ENCODE measurements at places on chromosomes 7 and 10. TPM values are rescaled to one million over a fixed set of nuclear protein-coding genes. Genes with fewer than 3 reads are reported as not detected.

GRCh38 chr7:105296491-105296890, 92.2 kb downstream of the SRPK2 start:
- no peak for DNase-seq

DNA sequence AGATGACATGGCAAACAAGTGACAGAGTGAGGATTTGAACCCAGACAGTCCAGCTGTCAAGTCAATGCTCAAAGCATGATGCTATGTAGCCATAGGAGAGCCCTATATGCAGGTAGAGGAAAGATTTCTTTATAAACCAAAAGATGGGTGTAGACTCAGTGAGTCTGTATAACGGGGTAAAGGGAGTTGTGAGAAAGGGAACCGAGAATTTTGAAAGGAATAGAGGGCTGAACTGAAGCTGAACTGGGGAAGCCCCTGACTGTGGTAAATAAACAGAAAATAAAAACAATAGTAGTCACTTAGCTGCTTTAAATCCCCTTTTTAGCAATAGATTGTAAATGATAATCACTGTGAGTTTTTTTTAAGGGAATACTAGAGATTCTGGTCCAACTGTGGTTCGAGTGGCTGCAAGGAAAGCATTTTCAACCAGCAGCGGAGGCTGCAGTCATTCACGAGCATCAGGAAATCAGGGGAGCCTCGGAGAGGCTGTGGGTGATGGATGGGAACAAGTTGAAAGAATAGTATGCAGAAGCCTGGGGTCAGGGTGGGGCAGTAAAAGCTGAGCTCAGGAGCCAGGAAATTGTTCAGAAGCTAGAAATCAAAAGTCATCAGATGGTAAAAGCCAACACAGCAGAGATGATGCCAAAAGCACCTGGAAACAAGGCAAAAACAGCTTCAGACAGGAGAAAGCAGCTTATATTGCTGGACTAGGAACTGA, 393.5 kb downstream of the GFRA1 start:
- DNase-seq = no peak

DNA sequence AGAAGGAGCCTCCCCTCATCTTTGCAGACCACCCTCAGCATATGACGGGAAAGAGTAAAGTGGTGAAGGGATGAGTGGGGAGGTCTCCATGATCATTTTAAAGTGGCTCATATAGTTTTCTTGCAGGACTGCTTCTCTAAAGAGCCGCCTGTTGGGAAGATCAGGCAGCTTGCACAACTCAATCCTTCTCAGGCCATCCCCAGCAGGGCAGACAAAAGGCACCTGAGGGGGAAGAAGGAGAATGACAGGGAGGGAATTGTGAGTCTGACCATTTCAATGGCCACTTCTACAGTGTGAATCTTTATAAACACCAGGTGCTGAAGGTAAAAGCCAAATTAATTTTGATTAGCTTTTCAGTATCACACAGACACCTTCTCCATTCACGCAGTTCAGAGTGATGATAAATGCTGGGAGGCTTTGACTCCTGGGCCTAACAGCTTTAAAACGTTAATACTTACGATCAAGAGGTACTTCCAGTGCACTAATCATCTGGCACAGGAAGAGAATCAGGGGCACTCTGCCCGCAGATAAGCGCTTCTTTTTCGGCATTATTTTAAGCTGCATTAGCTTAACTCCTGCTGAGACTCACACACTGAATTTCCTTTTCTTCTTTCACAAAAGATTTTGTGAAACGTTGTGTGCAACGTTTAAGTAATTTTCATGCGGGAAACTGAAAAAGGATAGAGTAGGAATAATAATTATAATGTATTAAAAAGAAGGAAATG, 109.5 kb upstream of the LAMB4 start:
- no peak for DNase-seq

GRCh38 chr7:35251606-35252310, 2.1 kb downstream of the TBX20 start:
- DNase-seq = no peak

DNA sequence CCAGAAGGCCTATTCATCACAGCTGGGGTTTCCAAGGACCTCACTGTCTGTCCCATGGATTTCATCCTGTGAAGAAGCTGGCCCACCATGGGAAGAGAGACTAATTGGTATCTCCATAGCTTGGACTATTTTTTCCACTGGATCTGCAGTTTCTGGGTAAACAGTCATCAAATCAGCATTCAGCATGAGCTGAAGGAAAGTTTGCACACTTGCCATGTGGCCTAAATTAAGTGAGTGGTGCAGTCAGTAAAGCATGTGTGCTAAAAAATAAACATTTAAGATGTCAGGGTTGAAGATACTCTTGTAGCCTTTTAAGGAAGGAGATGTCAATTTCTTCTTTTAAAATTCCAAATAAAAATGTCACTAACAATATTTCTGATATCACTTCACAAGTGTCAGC, 381.1 kb upstream of the ZMIZ1 start:
- DNase-seq = no peak

- no peak for DNase-seq
Measured at GRCh38 chr10:60130130-60130579, 223.8 kb upstream of the CCDC6 start.

CAMK1D gene
- 6.2 TPM for total RNA-seq

INSYN2A gene
- 1.1 TPM for total RNA-seq

SPDYE9 gene
- not detected for total RNA-seq

PDCD11 gene
- total RNA-seq = 17.7 TPM

UPK3B gene
- 49.5 TPM for total RNA-seq

CYP2C19 gene
- 0.14 TPM for total RNA-seq

FAM221A gene
- 7.9 TPM for total RNA-seq

PRR15 gene
- 5.8 TPM for total RNA-seq

Data from upper lobe of left lung (tissue), 6 donors.